T-cell (primary cell): ENCODE measurements at places on chromosomes 2 and 18. TPM values are rescaled to one million over a fixed set of nuclear protein-coding genes. Genes with fewer than 3 reads are reported as not detected.
A peak's percentile ranks its signal among the peaks of the same experiment; 100 is the strongest.

DNA sequence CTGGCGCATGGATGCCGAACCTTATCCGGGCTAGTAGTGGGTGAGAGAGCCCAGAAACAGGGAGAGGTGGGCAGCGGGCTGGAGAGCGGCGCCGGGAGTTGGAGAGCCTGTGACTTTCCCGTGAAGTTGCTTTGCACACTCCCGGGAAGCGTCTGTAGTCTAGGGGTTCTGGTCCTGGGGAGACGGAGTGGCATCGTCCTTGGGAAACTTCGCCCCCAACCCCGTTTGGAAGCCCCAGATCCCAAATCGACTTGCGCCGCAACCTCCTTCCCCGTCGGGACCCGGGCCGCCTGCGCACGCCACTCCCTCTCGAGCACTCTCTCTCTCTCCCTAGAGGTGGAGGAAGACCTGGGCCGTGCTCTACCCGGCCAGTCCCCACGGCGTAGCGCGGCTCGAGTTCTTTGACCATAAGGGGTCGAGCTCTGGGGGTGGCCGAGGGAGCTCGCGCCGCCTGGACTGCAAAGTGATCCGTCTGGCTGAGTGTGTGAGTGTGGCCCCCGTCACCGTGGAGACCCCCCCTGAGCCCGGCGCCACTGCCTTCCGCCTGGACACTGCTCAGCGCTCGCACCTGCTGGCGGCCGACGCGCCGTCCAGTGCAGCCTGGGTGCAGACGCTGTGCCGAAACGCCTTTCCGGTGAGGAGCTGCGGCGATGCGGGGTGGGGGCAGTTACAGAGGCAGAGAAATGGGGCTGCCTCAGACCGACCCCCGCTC is 456 bp downstream of the DOK1 start:
- H3K27ac ChIP-seq = peak overlapping the region; percentile 75
- peaks cover 27% of the 10 kb centered on the region for H3K4me1 ChIP-seq
- H3K36me3 ChIP-seq = no peaks in the 10 kb centered on the region
- H3K4me3 ChIP-seq = peak overlapping the region; percentile 96
- H3K27me3 ChIP-seq = peaks cover 23% of the 10 kb centered on the region

- no peak overlapping the region for H3K4me3 ChIP-seq
- no peaks in the 10 kb centered on the region for H3K27me3 ChIP-seq
- no peaks in the 10 kb centered on the region for H3K4me1 ChIP-seq
- H3K36me3 ChIP-seq = no peaks in the 10 kb centered on the region
Measured at GRCh38 chr2:15816226-15816625, 124.1 kb upstream of the MYCN start.

GRCh38 chr18:62526098-62527025 is 3.5 kb downstream of the ZCCHC2 start:
- H3K4me3 ChIP-seq = peak overlapping the region; percentile 73
- H3K27ac ChIP-seq = peak overlapping the region; percentile 71
- peaks cover 25% of the 10 kb centered on the region for H3K4me1 ChIP-seq

GRCh38 chr2:55357927-55358326 is 61.7 kb downstream of the CCDC88A start:
- H3K36me3 ChIP-seq = no peaks in the 10 kb centered on the region
- H3K4me1 ChIP-seq = no peaks in the 10 kb centered on the region
- H3K4me3 ChIP-seq = no peak overlapping the region
- no peak for DNase-seq
- H3K27me3 ChIP-seq = no peaks in the 10 kb centered on the region

The LINC00305 gene
- not detected for total RNA-seq

The MRPS9 gene
- total RNA-seq = 24.9 TPM

The PNO1 gene
- 9.9 TPM for total RNA-seq

The SIX3 gene
- not detected for total RNA-seq

DNA sequence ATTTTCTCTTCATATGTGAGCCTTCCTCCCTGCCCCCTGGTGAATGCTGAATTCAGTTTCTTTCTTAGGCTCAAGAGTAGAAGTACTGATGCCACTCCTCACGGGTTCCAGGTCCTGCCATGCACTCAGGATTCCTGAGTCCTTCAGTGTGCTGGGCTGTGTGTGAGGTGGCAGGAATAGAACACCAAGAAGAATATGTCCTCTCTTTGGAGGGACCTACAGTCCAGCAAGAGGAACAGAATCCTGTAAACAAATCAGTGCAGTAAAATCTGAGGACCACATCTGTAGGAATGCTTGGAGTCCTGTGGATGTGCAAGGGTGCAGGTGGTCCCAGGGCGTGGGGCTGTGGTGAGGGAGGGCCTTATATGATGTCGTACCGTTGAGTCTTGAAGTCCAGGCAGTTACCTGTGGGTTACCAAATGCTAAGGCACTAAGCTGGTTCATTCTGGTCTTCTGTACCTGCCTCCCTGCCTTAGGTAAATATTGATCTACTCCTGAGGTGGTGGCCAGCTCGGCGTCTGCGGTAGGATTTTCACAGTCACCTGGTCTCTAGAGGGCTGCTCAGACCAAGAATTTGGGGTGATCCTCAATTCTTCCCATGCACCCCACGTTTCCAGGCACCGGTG is 5.5 kb downstream of the ASAP2 start:
- H3K4me1 ChIP-seq = peaks cover 6% of the 10 kb centered on the region
- no peak for DNase-seq
- peaks cover 40% of the 10 kb centered on the region for H3K27me3 ChIP-seq
- no peak overlapping the region for H3K4me3 ChIP-seq

DNA sequence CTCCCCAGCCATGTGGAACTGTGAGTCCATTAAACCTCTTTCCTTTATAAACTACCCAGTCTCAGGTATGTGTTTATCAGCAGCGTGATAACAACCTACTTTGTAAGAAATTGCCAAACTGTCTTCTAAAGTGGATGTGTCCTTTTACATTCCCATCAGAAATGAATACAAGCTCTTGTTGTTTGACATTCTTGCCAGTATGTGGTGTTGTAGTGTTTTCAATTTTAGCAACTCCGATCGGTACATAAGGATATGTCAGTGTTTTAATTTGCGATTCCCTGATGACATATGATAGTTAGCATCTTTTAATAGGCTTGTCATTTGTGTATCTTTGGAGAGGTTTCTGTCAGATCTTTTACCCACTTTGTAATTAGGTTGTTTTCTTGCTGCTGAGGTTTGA is 1156.3 kb upstream of the CRIM1 start:
- no peak overlapping the region for H3K4me3 ChIP-seq
- H3K4me1 ChIP-seq = no peaks in the 10 kb centered on the region
- no peaks in the 10 kb centered on the region for H3K36me3 ChIP-seq
- H3K27me3 ChIP-seq = no peaks in the 10 kb centered on the region
- DNase-seq = no peak

- H3K36me3 ChIP-seq = no peaks in the 10 kb centered on the region
- no peaks in the 10 kb centered on the region for H3K27me3 ChIP-seq
- no peak overlapping the region for H3K4me3 ChIP-seq
- H3K27ac ChIP-seq = no peak overlapping the region
- H3K4me1 ChIP-seq = peaks cover 7% of the 10 kb centered on the region
Measured at GRCh38 chr18:11976315-11977152, 4.8 kb upstream of the IMPA2 start.

- no peaks in the 10 kb centered on the region for H3K27me3 ChIP-seq
- H3K27ac ChIP-seq = no peak overlapping the region
- DNase-seq = no peak
Measured at GRCh38 chr2:21270708-21271122, 146.9 kb downstream of the TDRD15 start.

DNA sequence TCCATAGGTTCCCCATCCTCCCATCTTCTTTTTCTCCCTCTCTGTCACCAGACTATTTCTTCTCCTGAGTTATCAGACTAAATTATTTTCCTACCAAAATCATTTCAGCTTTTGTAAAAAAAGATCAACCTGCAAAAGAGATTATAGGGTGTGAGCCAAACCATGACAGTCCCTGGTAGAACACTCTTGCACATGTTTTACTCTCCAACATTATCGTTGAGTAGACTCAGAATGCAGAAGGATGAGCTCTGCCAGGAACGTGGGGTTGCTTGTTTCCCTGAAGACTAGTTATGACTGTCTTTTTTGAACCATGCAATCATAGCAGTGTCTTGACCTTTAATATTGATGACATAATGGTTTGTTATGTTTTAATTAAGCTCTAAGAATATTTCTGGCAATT is 360.1 kb upstream of the VWC2L start:
- H3K4me3 ChIP-seq = no peak overlapping the region
- H3K27ac ChIP-seq = no peak overlapping the region
- H3K36me3 ChIP-seq = no peaks in the 10 kb centered on the region

- no peaks in the 10 kb centered on the region for H3K36me3 ChIP-seq
- no peaks in the 10 kb centered on the region for H3K27me3 ChIP-seq
- H3K4me1 ChIP-seq = no peaks in the 10 kb centered on the region
- no peak overlapping the region for H3K4me3 ChIP-seq
- no peak for DNase-seq
- H3K27ac ChIP-seq = no peak overlapping the region
Measured at GRCh38 chr18:22830511-22830910, 102.6 kb upstream of the RBBP8 start.
